Activated naive CD4-positive, alpha-beta T cell treated with anti-CD3 and anti-CD28 coated beads, Interleukin-2, amount 10 ng/mL, durations not matched to agents 7 days and 5 days (primary cell): ENCODE measurements at places on chromosomes 11 and 22.

DNA sequence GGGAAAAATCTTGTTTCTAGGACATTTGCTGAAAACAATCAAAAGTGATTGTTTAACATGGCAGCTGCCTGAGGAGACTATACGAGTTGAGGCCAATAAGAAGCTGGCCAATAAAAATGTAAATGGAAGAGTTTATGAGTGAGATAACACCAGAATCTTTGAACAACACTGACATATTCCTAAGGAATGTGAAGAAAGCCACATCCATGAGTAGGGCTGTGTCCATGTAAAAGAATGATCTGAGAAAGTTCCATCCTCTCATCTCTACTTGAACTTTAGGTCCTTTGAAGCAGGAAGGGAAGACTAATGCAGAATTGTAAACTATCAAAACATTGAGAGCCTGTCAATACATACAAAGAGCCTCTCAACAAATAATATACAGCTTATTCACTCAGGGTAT, 6.9 kb upstream of the CHORDC1 start:
- no peak for DNase-seq
- peaks cover 9% of the 10 kb centered on the region for H3K27me3 ChIP-seq
- H3K36me3 ChIP-seq = peaks cover 1% of the 10 kb centered on the region
- no peaks in the 10 kb centered on the region for H3K4me1 ChIP-seq
- H3K4me3 ChIP-seq = no peak overlapping the region
- no peak overlapping the region for H3K27ac ChIP-seq

- no peak overlapping the region for H3K4me3 ChIP-seq
- peak overlapping the region; percentile 38 for H3K27ac ChIP-seq
- H3K27me3 ChIP-seq = no peaks in the 10 kb centered on the region
- DNase-seq = no peak
- peaks cover 7% of the 10 kb centered on the region for H3K36me3 ChIP-seq
- H3K4me1 ChIP-seq = no peaks in the 10 kb centered on the region
Measured at GRCh38 chr11:882596-882995, 28.0 kb downstream of the CHID1 start.

DNA sequence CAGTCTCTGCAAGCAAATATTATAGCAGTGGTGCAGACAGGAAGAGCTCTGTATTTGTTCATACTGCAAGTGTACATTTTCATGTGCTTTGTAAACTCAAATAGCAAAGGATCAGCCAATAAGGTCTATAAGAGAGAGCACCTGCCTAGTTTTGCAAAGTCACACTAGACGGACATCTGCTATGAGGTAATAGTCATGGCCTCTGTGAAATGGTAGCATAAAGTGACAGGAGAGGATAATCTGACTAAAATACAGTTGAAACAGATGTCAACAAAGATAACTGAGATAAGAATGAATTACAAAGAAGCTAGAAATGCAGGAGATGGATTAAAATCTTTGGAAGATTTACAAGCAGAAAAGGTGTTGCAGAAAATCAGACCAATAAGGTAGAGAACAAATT, 70.6 kb upstream of the SPON1 start:
- H3K4me3 ChIP-seq = no peak overlapping the region
- no peak overlapping the region for H3K27ac ChIP-seq
- no peak for DNase-seq
- peaks cover 20% of the 10 kb centered on the region for H3K27me3 ChIP-seq
- peaks cover 1% of the 10 kb centered on the region for H3K36me3 ChIP-seq
- H3K4me1 ChIP-seq = peaks cover 3% of the 10 kb centered on the region

DNA sequence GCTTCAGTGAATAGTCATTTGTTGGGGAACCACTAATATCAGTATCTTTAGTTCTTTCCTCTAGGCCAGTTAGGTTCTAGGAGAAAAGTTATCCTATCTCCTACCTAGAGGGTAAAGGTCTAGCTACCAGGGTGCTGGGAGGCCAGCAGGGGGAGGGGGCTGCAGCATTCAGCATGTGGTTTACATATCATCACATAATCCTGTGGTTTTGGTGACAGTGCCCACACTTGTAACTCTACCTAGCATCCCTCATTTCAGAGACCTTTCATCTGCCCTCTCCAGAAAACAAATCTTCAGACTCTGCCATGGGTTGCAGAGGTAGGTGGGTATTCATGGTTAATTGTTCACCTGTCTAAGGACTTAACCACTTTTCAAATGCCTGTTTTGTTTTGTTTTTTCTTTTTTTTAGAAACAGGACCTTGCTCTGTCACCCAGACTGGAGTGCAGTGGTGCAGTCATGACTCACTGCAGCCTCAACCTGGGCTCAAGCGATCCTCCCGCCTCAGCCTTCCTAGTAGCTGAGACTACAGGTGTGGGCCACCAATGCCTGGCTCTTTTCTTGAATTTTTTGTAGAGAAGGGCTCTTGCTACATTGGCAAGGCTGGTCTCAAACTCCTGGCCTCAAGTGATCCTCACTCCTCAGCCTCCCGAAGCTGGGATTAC, 146.8 kb downstream of the ENTHD1 start:
- H3K36me3 ChIP-seq = no peaks in the 10 kb centered on the region
- peaks cover 36% of the 10 kb centered on the region for H3K4me1 ChIP-seq
- peak; percentile 37 for DNase-seq
- H3K4me3 ChIP-seq = no peak overlapping the region
- H3K27me3 ChIP-seq = peaks cover 7% of the 10 kb centered on the region

DNA sequence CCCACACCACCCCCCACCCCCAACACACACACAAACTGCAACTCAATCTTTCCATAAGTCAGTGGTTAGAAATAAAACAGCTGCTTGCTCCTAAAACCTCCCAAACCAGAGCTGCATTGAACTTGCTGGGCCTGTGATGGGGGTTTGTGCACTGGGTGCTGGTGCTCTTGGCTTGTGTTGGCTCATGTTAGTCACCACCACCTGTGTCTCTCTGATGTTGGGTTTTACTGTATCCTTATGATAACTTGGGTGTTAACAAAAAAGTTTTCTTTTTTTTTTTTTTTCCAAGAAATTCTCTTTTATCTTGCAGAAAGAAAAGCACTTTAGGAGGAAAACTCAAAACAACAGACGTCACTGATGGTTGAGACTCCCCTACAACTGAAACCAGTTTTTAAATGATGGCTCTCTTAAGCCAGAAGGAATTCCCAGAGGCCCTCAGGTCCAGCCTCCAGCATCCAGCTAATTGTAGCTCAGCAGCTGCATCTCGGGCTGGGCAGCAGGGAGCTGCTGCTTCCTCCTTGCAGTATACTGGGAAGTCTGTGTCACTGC, 79.9 kb upstream of the DRD2 start:
- H3K27ac ChIP-seq = no peak overlapping the region
- no peaks in the 10 kb centered on the region for H3K36me3 ChIP-seq
- peaks cover 8% of the 10 kb centered on the region for H3K27me3 ChIP-seq
- H3K4me3 ChIP-seq = no peak overlapping the region
- no peaks in the 10 kb centered on the region for H3K4me1 ChIP-seq
- no peak for DNase-seq

GRCh38 chr22:44586999-44587736, 89.1 kb upstream of the RTL6 start:
- no peak overlapping the region for H3K27ac ChIP-seq
- H3K27me3 ChIP-seq = peaks cover 50% of the 10 kb centered on the region
- no peak overlapping the region for H3K4me3 ChIP-seq
- H3K4me1 ChIP-seq = peaks cover 13% of the 10 kb centered on the region
- no peaks in the 10 kb centered on the region for H3K36me3 ChIP-seq

DNA sequence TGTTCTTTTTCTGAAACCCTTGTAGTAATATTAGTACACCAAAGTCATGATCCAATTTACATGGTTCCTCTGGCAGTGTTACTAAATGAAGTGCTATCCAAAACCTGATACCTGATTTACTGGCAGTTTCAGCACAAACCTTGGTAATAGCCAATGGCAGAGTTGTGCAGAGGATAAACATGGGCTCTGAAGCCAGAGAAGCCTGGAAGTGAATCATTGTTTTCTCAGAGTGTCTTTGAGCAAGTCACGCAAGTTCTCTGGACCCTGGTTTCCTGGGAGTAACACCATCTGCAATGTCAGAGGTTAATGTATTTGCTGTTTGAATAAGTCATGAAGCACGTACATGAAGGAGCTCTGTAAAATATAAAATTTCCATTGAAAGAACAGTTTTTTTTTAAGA, 222.3 kb upstream of the NARS2 start:
- no peak for DNase-seq
- H3K36me3 ChIP-seq = no peaks in the 10 kb centered on the region
- H3K27ac ChIP-seq = no peak overlapping the region

DNA sequence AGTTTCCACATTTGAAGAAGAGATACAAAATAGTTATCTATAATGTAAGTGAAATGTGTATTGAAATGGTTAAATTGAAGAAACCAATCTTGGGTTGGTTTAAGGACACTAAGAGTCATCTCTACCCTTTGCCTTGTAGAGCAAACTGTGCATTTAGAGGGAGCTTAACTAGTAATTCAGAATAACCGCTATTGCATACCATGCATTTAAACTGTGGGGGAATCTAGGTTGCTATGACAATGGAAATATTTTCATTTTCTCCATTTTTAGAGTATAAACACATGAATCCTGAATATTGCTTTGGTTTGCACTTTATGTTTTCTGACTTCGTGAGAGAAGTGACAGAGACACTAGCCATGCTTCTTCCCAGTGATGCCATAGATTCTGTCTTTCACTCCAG, 39.7 kb downstream of the FAT3 start:
- no peaks in the 10 kb centered on the region for H3K4me1 ChIP-seq
- no peak overlapping the region for H3K27ac ChIP-seq
- no peaks in the 10 kb centered on the region for H3K36me3 ChIP-seq
- DNase-seq = no peak
- no peaks in the 10 kb centered on the region for H3K27me3 ChIP-seq
- H3K4me3 ChIP-seq = no peak overlapping the region

GRCh38 chr11:121029153-121029552, 5.3 kb downstream of the TBCEL start:
- peaks cover 26% of the 10 kb centered on the region for H3K4me1 ChIP-seq
- no peak overlapping the region for H3K4me3 ChIP-seq
- DNase-seq = no peak
- H3K36me3 ChIP-seq = peaks cover 5% of the 10 kb centered on the region

- no peak overlapping the region for H3K27ac ChIP-seq
- H3K4me1 ChIP-seq = peaks cover 2% of the 10 kb centered on the region
- H3K27me3 ChIP-seq = peaks cover 5% of the 10 kb centered on the region
Measured at GRCh38 chr11:64089027-64089360, 53.3 kb downstream of the FLRT1 start.

DNA sequence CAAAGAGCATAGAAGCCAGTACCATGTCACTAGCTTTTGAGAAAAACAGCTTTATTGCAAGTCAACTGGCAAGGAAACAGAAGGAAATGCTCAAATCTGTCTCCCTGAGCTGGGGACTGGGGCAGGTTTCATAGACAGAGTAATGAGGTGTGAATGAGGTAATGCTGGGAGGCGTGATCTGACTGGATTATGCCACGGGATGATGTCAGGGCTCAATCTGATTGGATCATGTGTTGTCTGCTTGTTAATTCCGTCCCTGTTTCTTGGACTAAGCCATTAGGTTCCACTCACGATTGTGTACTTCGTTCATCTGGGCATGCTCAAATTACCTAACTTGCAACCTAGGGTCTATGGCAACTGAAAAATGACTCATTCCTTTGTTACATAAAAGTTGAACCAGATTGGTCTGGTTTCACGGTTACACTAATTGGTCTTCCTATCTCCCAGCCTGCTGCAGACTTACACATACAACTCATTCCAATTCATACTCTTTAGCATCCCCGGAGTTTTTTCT, 20.2 kb upstream of the OR10A5 start:
- no peak for DNase-seq
- no peaks in the 10 kb centered on the region for H3K36me3 ChIP-seq
- no peak overlapping the region for H3K27ac ChIP-seq

DNA sequence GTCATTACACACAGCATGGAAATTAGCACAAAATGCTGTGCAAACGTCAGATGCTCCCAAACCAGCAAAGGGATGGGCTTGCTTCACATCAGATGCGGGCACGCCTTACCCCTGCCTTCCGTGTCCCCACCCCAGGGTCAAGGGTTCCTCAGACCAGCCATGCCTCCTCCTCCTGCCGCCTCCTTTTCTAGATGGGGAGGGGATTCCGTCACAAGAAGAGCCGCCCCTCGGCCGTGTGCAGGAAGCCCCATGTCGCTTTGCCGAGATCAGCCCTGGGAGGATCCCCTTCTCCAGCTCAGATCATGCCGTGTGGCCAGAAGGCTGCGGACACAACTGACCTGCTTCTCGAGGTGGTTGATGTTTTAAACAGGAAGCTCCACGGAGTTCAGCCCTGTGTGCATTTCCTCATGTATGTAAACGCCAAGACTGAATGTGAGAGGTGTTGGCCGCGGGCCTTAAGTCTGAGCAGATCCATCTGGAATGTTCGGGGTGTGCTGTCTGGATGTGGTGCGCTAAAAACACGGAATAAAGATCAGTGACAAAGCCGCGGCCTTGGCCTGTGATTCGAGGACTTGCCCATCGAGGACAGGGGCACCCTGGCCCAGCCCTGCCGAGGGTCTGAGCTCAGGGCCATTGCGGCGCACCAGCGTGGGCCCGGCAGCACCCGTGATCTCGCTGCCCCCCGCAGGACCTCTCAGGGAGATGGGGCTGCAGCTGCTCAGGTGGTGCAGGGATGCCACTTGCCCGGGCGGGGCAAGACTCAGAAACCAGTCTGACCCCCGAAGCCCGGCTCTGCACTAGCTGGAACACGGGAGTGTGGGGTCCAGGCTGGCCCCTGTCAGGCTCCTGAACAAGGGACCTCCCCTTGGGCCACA, 412.9 kb downstream of the TBC1D22A start:
- no peak overlapping the region for H3K4me3 ChIP-seq
- peak; percentile 4 for DNase-seq
- H3K36me3 ChIP-seq = peaks cover 10% of the 10 kb centered on the region
- H3K27me3 ChIP-seq = no peaks in the 10 kb centered on the region

DNA sequence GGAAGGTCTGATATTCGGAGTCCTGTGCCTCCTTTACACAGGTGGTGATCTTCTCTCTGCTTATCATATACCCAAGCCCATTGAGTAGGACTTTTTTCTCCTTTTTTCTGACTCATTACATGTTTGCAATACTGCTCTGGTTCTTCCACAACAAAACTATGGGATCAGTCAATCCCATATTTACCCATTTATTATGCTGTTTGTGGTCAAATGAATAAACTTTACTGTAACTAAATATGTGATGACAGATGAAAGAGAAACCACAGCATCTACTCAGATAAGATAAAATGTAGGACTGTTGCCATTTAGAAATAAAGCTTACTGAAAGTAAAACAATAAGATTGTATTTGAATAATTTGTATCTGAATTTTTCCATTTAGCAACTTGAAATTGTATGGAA, 958.7 kb upstream of the FAT3 start:
- no peak for DNase-seq
- H3K36me3 ChIP-seq = no peaks in the 10 kb centered on the region
- H3K27ac ChIP-seq = no peak overlapping the region
- no peaks in the 10 kb centered on the region for H3K4me1 ChIP-seq
- H3K4me3 ChIP-seq = no peak overlapping the region
- H3K27me3 ChIP-seq = no peaks in the 10 kb centered on the region
